ENCODE measurements at places on chromosomes 4 and X.

- no peak for DNase-seq
Measured at GRCh38 chrX:123603491-123603890, 129.4 kb downstream of the THOC2 start.

DNA sequence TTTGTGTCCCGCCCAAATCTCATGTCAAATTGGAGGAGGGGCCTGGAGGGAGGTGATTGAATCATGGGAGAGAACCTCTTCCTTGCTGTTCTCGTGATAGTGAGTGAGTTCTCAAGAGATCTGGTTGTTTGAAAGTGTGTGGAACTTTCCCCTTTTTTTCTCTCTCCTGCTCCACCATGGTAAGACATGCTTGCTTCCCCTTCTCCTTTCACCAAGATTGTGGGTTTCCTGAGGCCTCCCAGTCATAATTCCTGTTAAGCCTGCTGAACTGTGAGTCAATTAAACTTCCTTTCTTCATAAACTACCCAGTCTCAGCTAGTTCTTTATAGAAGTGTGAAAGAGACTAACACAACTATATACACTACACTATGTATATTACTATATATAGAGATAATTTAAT, 697.8 kb upstream of the HS3ST1 start:
- no peak for DNase-seq

DNA sequence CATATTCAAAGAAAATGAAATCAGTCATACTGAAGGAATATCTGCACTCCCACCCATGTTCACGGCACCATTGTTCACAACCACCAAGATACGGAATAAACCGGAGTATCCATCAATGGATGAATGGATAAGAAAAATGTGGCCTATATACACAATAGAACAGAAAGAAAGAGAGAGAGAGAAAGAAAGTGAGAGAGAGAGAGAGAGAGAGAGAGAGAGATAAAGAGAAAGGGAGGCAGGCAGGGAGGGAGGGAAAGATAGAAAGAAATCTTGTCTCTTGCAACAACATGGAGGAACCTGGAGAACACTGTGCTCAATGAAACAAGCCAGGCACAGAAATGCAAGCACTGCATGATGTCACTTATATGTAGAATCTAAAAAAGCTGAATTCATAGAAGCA, 52.4 kb downstream of the ANKRD17 start:
- DNase-seq = no peak

- DNase-seq = no peak
Measured at GRCh38 chr4:182593402-182593801, 323.8 kb downstream of the DCTD start.

GRCh38 chr4:166012129-166013030, 139.3 kb downstream of the TLL1 start:
- DNase-seq = no peak

DNA sequence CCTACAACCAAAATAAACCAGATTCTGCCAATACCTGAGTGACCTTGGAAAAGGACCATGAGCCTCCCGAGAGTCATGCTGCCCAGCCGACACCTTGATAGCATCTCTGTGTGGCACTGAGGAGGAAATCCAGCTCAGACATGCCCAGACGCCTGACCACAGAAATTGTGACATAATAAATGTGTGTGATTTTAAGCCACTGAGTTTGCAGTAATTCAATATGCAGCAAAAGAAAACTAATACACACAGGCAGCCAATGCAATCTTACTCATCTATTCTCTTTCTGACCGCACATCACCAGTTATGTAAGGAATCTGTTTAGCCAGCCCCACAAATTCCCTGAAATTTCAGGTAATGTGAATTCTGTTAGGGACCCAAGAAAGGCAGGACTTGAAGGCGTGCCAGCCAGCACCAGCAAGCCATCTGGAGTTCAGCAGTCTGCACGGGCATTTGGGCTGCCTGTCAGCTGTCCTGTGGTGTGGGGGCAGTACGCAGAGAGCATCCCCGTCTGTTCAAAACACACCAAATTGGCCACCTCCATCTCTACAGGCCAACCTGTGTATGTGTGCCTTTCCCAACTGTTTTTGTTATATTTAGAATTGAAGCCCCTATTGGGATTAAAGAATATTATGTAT, 176.4 kb downstream of the NLGN4X start:
- DNase-seq = no peak

DNA sequence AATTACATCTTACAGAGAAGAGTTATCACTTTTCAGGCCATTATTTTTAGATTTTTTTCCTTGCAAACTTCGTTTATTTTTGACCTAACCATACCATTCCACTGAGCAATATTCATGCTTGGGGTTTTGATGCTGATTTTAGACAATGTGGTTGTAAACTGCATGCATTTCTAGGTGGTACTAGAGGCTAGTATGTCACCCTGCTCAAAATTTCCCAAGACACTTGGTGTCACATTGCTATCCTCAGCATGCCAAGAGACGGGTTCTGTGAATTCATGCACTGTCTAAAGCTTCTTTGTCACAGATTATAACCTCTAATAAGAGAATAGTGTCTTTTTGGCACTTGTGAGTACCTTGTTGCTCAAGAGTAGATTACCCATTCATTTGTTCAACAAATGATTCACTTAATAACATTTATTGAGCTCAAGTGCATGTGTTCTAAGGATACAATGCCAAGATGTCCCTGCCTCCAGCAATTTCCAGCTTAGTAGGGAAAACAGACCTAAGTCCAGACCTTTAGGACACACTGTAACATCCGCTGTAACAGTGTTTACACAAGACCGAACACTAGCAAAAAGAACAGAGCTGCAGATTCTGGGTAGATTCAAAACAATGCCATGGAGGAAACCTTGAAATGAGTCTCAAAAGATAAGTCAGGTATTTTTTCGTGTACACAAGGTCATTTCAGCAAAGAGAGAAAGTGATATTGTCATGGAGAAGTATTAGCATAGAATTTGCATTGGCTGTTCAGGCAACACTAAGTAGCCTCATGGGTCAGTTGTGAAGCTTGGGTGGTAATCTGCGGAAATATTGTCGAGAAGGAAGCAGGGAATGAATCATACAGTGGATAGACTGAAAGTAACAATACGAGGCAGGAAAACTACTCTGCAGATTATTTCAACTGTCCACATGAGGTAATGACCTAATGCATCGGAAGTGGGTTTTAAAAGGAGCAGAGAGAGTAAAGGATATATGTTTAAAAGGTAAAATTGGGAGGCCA, 515.1 kb upstream of the ZFP42 start:
- no peak for DNase-seq

- no peak for DNase-seq
Measured at GRCh38 chrX:68842351-68842750, 13.5 kb downstream of the EFNB1 start.

DNA sequence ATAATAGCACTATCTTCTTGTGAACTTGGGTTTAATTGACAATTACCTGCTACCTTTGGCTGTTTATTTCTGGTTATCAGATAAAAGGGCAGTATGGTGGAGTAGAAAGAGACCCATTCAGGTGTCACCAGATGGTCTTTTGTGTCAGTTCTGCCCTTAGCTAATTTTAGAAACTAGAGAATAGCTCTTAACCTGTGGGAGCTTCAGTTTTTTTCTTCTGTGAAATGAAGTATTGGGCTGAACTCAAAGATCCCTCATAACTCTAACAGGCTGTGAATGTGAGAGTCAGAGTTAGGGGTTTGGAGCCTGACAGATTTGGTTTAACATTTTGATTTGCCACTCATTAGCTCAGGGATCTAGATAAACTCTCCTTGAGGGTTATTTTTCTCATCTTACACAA, 335.2 kb downstream of the PPP1R2C start:
- DNase-seq = no peak

DNA sequence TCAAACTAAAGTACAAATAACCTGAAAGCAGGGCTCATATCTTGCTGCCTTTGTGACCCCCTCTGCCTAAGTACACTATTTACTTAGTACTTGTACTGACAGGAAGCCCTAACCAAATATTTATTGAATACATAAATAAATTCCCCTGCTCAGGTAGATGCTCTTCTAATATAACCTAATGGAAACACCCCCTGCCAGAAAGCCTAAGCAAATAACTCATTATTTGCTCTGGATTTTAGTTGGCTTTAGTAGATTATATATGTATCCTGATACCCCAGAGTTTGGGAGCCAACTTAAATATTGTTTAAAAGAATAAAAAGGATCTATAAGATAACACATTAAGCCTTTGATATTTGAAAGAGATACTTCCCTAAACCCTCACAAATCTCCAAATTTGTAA, 318.2 kb downstream of the PPP1R2C start:
- DNase-seq = no peak

DNA sequence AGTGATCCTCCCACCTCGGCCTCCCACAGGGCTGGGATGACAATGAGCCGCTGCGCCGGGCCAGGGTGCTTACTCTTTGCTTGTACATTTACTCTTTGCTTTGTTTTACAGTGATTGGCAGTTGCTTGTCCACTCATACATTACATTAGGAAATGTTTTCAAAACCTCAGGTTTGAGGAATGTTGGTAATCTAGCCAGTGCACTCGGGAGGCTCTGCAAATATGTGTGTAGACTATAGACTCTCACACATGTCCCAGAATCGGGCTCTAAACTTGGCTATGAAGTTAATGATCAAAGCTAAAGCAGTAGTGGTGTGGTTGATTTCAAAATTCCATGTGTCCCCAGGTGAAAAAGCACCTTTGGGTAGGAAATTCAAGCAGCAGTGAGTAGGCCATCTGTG, 20.5 kb downstream of the TRMT44 start:
- DNase-seq = no peak

GRCh38 chr4:37358748-37359147, 114.2 kb downstream of the NWD2 start:
- DNase-seq = no peak

DNA sequence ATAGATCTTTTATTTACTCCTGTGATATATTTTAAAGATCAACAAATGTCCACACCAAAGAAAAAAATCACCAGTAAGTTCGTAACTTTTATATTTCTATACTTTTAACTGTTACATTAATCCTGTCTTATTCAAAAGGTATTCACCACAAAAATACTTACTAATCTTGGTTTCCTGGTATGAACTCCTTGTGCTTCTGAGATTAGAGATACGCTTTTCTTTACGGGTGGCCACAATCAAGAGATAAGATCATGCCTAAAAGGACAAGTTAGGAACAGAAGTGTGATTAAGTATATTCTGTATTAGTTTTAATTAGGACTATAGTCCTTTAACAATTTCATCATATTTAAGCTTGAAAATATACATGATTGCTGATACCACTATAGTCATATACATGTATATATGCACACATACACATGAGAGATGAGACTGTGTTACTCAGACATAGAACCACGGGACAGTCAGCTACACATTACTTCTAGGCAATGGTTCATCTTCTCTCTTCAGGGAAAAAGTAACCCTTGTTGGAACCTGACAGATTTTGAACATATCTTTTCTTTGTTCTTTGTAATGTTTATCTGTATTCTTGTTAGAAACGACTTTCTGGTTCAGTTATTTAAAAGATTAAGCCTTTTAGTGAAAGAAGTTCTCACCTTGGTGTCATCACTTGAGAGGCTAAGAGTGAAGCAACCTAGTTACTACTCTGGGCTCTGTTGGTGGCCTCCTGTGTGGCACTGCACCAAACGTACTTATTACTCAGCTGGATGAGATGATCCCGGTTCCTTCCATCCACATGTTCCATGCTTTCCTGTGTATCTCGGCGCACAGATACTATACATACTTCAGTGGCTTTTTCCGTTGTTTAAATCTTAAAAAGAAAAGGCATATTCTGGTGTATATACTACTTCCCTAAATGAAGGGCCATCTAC, 146.1 kb downstream of the CBR4 start:
- no peak for DNase-seq

- no peak for DNase-seq
Measured at GRCh38 chr4:15333692-15334633, 93.9 kb upstream of the C1QTNF7 start.

DNA sequence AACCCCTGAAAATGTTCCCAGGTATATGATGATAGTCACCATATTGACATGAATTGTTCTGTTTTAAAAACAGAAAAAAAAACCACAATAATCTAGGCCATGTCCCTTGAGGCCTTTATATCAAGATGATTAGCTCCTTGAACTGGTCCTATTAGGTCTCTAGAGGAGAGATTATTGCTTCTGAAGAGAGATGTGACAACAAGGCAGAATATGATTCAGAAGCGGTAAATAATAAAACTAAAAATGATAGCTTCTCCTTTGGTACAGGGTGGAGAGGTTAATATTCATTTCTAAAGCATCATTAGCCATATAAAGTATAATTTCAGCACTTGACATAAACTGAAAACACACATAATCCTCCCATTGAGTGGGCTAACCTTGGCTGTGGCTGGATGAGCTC, 25.8 kb downstream of the TLR8 start:
- no peak for DNase-seq

DNA sequence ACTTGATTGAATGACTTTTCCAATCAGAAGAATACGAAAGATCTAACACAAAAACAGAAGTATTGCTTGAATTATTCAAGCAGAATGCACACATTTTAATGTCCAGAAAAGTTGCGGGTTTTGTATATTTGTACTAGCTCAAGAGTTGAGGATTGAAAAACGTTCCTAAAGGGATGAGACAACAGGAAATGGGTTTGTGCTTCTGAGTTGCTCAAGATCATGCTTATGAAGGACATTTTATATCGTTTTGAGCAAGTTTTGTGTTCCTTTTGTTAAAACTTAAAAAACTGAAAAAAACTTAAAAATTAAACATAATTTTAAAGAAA, 353 bp upstream of the SMIM10 start:
- DNase-seq = no peak

DNA sequence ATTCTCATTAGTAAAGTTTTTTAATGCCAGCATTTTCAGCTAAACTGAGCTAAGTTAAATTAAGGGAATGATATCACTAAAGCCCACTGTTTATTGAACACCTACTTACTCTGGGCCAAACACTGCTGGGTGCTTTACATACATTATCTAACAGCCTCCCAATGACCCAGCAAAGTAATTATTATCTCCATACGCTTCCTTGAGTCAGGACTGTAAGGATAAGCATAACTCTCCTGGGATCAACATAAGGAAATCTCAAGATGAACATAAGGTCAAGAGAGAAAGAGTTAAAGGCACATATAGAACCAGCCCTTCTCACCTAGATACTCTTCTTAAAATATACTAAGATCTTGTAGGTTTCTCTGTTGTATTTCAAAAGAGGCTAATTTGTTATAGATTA, 13.7 kb downstream of the BMX start:
- no peak for DNase-seq

DNA sequence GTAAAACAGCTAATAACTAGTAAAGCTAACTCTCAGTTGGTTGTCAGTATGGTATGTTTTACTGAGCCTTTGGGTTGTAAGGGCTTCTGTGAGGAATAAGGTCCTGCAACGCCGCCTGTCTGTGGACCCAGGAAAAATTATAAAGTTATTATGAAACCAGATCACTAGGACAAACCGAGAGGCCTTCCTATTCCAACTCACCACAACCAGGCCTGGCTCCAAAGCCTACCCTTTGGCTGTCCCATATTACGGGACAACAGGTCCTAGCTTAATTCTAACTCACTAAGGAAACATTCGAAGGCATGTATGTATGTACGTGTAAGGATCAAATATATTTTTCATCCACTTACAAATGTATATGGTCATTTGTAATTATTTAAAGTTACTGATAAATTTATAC, 1.4 kb downstream of the ANKRD17 start:
- DNase-seq = peak; percentile 35
